Left cardiac atrium (tissue), 4 donors: ENCODE measurements at places on chromosomes 6 and 20.
A peak's percentile ranks its signal among the peaks of the same experiment; 100 is the strongest.

DNA sequence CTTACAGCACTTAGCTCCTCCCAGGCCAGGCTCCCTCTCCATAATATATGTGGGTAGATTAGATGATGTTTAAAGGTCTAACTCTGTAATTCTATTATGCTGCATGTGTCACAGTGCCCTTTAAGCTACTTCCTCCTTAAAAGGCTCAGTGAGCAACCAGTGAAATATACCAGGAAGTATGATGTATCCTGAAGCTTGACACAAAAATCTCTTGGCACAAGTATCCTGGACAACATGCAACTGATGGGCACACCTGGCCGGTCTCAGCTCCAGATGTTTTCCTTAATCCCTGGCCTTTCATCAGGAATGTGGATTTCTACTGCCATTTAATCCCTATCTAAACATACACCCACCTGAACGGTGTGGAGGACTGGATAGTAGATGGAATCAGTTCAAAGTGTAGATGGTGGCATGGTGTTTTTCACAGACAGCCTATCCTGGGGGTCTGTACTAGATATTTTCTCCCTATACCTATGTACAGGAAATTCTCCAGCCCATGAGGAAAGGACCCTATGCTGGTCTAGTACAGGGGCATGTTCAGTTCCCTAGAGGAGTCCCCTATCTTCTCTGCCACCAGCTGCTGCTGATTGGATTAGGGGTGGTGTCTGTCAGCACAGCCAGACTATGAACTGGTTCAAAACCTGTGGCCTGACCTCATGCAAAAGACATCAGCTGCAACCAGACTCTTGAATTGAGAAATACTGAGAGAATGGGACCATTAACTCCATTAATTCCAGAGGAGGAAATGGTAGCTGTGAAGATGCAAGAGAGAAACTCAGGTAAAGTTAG lies 59.4 kb upstream of the CITED2 start:
- DNase-seq, result no peak

GRCh38 chr6:156699017-156699421 lies 78.2 kb upstream of the ARID1B start:
- DNase-seq, result no peak

DNA sequence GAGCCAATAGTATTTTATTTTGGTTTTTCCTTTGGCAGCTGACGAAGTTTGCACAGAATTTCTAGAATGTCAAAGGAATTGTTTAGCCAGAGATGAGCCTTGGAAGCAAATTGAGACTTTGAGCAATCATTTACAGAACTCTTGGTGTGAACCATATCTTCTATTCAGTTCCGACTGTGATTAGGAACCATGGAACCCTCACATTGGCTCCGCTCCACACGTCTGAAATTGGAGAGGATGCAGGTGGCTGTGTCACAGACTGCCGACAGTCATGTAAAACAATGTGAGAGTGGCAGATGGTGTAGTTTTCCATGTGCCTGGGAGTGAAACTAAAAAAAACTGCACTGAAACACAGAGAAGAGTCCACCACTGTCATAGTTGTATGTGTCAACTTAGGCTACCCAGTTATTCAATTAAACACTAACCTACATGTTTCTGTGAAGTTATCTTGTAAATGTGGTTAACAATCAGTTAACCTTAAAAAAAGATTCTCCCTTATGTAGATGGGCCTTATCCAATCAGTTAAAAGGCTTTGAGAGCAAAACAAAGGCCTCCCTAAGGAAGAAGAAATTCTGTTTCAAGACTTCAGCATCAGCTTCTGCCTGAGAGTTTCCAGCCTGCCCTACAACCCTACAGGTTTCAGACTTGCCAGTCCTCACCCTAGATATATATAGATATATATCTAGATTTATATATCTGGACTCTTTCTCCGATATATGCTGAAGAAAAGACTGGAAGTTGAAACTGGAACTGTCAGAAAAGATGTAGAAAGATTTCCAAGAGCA lies 3.3 kb upstream of the HMGN4 start:
- DNase-seq, result no peak

DNA sequence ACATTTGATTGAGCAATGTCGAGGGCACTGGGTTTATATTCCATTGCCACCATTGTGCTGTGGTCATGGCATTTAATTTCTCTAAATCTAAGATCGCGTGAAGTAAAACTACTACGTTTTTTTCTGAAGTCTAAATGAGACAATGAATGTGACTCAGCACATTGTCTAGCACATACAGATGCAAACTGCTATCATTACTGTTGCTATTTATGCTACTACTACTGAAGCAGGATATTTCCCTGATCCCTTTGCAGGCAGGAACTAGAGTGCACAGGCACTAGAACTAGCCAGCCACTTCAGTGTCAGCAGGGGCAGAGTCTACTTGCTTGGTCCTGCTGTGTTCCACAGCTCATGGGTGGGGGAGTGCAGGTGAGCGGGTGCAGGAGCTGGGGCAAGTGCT lies 449.7 kb downstream of the CDKAL1 start:
- no peak for DNase-seq

DNA sequence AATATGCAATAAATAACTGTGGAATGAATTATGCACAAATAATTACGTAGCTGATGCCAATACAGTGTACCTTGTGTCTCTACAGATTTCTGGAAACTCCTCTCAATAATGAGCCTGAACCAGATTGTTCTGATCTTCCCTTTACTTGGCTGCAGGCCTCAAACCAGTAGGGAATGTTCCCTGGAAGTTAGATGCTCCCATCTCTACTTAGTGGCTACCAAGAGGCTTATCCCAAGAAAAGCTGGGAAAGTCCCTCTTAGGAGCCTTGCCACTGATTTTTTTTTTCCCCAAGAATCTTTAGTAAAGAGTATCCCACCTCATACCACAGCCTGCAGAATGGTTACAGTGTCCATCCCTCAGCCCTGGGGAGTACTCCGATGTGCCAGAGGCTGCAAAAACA lies 702.1 kb downstream of the RFPL4B start:
- DNase-seq, result no peak

GRCh38 chr6:7261852-7262461 lies 51.0 kb downstream of the SSR1 start:
- DNase-seq, result peak; percentile 43

GRCh38 chr6:166507380-166507779 lies 79.1 kb downstream of the RAMACL start:
- DNase-seq, result no peak

GRCh38 chr6:147570681-147571080 lies 62.2 kb downstream of the SAMD5 start:
- DNase-seq, result no peak

GRCh38 chr20:50521221-50522052 lies 11.3 kb downstream of the PTPN1 start:
- DNase-seq, result no peak

DNA sequence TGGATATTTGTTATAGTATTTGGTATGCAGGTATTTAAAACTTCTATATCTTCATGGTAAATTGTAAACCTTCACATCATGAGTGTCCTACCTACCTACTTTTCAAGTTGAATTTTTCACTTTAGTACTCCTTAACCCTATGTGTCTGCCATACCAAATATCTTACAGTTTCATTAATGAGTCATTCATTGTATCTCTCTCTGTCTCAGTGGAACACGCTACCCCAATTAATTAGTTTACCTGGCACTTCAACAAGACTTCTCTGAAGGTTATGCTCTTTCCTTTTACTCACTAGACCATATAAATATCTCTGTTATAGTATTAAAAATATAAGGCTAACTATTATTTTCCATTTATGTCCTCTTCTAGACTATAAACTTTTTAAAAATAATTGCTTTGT lies 123.9 kb upstream of the GJE1 start:
- no peak for DNase-seq

DNA sequence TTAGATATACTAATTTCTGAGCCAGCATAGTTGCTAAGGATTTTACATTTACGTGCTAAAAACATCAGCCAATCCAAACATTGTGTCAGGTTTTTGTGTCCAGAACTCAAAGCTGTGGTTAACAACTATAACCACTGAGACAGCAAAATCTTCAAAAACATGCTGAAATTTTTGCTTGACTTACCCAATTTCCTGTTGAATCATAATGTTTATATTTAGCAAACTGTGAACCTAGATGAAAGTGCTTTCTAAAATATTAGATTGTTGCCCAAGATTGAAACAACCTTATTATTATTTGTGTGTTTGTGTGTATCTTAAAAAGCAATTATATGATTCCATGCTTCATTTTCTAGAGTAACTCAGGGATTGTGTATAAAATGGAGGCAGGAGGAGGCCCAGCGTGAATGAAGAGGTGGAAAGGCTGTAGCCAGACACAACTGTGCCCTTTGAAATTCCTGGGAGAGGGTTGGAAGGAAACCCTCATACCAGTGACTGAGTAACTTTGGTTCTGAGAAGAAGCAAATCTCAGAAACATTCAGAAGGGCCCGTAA lies 48.0 kb downstream of the ARMC2 start:
- DNase-seq, result no peak

DNA sequence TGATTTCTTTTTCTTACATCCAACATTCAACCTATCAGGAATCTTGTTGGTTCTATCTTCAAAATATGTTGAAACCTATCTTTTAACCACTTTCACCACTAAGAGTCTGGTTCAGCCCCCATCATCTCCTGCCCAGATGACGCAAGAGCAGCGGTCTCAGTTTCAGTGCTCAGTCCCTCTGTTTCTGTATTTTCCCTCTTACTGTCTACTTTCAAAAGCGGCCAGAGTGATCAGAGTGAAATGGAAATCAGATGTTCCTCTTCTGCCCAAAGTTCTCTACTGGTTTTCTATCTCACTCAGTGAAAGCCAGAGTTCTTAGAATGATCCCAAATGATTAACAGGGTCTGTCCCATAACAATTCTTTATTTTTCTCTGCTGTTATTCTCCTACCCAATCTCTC lies 147.9 kb upstream of the PDE7B start:
- DNase-seq, result no peak

- no peak for DNase-seq
Measured at GRCh38 chr6:139295901-139296300, 4.1 kb upstream of the TXLNB start.

DNA sequence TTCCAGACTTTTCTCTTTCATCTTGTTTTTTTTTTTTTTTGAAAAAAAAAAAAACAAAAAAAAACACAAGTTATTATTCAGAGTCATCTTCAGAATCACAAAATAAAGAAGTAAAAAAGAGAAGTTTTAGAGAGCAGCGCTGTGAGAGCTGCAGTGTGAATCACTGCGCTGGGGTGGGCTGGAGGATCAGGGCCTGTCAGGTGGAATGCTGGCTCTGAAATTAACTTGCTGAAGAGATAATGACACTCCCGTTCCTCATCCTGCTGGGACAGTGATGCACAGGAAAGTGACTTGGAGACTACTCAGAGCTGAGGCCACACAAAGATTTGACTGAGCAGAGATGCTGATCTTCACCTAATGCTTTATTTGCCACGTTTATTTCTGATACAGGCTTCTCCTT lies 42.7 kb upstream of the CLDN20 start:
- DNase-seq, result no peak
